Small intestine (tissue), 16 donors: ENCODE measurements at places on chromosomes 7 and 10. TPM values are rescaled to one million over a fixed set of nuclear protein-coding genes. Genes with fewer than 3 reads are reported as not detected.

- no peak for DNase-seq
Measured at GRCh38 chr7:112723416-112723815, 66.8 kb downstream of the TMEM168 start.

- DNase-seq = no peak
Measured at GRCh38 chr10:92737484-92737883, 47.7 kb downstream of the HHEX start.

The ITPRIP gene
- polyA plus RNA-seq = 3.7 TPM

- no peak for DNase-seq
Measured at GRCh38 chr7:120473352-120473751, 200.4 kb downstream of the KCND2 start.

- DNase-seq = no peak
Measured at GRCh38 chr7:37642028-37642540, 41.5 kb upstream of the GPR141 start.

DNA sequence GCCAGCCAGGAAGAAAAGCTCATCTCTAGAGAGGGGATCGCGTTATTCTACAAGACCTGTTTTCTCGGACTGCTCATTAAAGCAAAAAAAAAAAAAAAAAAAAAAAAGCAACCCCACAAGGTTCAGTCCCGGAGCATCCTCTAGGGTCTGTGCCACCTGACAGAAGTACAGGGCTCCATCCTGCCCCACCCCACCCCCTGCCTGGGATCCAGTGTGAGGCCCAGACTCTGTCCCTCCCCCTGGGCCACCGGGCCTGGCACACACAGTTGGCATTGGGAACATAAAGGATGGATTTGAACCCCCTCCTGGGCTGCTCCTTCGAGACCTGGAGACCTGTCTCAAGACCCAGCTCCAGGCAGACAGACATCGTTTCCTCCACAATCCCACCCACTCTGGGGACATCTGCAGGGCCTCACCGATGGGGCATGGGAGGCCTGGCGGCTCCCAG lies 688 bp downstream of the ORAI2 start:
- no peak for DNase-seq

DNA sequence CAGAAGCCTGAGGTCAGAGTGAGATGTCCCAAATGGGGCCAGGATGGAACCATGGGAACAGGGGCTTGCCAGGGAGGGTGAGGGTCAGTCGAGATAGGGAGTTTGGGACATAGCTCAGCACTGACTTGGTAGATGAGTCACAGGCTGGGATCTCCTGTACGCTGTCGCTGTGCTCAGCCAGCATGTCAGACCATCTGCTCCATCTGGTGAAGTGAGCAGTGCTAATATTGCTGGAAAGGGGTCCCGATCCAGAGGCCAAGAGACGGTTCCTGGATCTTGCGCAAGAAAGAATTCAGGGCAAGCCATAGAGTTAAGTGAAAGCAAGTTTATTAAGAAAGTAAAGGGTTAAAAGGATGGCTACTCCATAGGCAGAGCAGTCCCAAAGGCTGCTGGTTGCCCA lies 505.6 kb downstream of the GALNT17 start:
- no peak for DNase-seq

The GPR26 gene
- polyA plus RNA-seq = not detected

GRCh38 chr10:72567421-72567820 lies 58.5 kb downstream of the MICU1 start:
- DNase-seq = no peak

The UNCX gene
- polyA plus RNA-seq = not detected

DNA sequence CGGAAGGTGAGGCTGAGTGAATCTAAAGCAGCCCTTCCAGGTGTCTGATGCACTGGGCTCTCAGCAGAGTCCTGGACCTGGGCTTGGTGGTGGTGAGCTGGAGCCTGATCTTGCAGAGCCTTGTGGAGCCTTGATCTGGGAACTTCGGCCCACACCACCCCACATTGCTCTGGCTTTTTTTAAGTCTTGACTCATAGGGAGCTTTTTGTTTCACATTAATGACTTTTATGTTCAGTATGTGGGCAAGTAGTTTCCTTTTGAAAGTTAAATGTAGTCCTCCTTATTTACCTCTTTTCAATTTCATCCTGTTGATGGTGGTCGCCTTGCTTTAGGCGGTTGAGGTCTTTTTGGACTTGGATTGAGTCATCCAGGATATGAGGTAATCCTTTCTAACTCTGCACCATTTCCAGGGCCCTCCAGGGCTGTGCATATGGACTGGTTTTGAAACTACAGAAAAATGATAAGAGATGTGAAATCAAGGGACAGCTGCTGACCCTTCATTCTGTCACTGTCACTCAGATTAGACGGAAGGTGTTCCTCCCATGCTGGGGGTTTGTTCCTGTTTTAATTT lies 2.9 kb upstream of the NRAP start:
- DNase-seq = no peak

DNA sequence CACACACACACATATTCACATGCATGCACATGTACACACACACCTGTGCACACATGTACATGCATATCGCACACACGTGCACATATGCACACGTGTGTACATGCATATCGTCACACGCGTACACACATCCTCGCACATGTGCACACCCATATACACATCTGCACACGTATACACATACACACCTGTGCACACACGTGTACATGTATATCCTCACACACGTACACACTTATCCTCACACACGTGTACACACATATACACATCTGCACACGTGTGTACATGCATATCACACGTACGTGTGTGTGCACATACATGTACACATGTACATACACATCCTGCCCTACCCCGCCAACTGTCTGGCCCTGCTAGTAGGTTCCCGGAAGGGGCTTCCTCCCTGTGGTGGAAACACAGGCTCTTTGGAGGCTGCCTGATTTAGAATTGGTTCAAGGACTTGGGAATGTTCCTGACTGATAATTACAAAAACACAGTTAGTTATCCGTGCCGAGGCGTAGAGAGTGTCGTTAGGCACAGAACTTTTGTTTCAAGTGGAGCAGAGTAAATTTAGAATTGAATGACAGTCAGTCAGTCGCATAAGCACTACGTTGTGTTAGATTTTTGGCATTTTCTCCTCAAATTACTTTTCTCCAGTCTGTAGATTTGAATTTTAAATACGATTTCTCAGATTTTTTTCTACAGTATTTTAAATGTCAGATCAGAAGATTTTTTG lies 18.5 kb upstream of the PRKAR1B start:
- DNase-seq = no peak

DNA sequence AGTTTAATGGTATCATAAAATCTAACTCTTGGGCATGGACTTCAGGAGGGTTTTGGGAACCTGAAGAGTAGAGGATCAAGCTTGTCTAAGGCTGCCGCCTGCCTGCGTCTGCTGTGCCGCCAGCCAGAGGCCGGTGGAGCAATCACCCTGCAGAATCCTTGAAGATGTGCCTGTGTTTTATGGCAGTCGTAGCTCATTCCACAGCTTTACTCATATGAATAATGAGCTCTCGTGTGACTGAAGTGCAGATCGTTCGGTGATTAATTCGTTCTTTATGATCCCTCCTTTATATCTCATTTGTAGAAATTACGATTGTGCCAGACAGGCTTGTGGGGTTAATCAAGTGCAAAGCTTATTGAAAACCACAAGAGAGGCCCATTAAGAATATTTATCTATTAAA lies 100.8 kb downstream of the ACTR3B start:
- DNase-seq = peak; percentile 8

DNA sequence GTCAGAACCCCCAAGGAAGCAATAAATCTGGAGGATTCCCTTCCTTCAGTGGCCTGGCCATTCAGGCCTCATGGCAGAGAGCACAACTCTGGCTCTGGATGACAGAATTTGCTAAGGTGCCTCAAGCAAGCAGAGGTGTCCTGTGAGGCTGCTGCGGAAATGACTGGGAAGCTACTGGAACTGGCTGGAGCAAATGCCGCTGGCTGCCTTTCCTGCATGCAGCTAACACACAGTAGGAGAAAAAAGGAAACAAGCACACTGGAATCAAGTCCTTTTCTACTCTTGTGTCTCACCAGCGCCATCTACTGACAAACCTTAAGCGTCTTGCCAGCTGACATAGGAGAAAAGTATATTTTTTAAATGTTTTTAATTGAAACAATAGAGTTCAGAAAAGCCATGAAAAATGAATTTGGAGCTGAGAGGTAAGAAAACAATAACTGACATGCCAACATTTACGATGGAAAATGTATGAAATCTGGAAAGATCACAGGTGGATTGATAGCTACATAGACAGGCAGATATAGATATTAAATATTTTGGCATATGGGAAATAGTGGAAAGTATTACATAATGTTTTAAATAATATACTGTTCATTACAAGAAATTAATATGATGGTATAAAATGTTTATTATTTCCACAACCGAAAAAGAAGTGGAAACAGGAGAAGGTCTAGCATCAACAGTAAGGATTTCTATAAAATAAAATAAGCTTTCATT lies 951.6 kb downstream of the ANKRD7 start:
- DNase-seq = peak; percentile 53

DNA sequence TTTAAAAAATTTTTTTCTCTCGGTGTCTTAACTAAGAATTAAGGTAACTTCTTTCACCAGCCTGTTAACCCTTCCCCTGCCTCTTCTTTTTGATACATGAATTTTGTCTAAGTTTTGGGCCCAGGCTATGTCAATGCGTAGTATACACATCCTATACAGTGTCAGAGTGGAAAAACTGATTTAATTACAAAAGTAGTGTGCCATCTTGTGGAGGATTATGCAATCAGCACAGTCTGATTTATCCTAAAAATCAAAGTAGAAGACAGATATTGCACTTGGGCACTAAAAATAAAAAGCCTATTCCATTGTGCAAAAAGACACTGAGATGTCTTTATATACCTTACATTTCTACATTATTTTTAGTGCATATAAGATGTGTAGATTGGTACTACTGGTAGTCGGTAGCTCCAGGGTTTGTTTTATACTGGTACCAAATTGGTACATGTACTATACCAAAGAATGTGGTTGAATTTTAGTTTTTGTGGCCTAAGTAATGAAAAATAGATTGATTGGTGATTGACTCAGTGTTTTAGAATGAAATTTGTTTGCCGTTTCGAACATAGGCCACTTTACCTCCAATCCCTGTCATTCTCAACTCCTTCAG lies 96.6 kb downstream of the MKLN1 start:
- peak; percentile 45 for DNase-seq

GRCh38 chr10:87804939-87805569 lies 13.0 kb downstream of the ATAD1 start:
- no peak for DNase-seq

The AKR1E2 gene
- 0.89 TPM for polyA plus RNA-seq

DNA sequence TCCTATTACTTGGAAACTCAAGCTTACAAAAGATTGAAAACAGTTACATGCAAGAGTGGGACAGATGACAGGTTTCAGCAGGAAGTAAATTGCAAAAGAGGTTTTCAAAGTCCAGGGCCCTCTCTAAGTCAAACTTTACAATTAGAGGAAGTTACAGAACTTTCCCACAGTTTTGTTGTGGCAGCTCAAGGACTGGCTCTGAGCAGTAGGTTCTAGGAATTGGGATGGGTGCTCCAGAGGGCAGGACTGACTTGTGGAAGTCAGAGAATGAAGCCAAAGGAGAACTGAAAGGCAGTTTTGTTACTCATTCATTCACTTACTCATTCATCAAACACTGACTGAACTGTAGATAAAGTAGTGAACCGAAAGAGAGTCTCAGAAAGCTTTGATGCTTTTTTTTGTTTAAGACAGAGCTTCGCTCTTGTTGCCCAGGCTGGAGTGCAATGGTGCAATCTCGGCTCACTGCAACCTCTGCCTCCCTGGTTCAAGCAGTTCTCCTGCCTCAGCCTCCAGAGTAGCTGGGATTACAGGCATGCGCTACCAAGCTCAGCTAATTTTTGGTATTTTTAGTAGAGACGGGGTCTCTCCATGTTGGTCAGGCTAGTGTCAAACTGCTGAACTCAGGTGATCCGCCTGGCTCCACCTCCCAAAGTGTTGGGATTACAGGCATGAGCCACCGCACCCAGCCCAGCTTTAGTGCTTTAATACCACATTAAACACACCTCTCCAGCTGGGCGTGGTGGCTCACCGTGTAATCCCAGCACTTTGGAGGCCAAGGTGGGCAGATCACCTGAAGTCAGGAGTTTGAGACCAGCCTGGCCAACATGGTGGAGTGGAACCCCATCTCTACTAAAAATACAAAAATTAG lies 66.8 kb upstream of the CCNJ start:
- DNase-seq = no peak

GRCh38 chr7:44232901-44233715 lies 32.3 kb downstream of the YKT6 start:
- DNase-seq = no peak

The JAZF1 gene
- polyA plus RNA-seq = 3.6 TPM

GRCh38 chr7:78496096-78496630 lies 697.6 kb downstream of the PHTF2 start:
- no peak for DNase-seq

- DNase-seq = no peak
Measured at GRCh38 chr10:3955493-3955892, 170.5 kb upstream of the KLF6 start.

The GSDME gene
- 4.0 TPM for polyA plus RNA-seq

The CHN2 gene
- 22.3 TPM for polyA plus RNA-seq

DNA sequence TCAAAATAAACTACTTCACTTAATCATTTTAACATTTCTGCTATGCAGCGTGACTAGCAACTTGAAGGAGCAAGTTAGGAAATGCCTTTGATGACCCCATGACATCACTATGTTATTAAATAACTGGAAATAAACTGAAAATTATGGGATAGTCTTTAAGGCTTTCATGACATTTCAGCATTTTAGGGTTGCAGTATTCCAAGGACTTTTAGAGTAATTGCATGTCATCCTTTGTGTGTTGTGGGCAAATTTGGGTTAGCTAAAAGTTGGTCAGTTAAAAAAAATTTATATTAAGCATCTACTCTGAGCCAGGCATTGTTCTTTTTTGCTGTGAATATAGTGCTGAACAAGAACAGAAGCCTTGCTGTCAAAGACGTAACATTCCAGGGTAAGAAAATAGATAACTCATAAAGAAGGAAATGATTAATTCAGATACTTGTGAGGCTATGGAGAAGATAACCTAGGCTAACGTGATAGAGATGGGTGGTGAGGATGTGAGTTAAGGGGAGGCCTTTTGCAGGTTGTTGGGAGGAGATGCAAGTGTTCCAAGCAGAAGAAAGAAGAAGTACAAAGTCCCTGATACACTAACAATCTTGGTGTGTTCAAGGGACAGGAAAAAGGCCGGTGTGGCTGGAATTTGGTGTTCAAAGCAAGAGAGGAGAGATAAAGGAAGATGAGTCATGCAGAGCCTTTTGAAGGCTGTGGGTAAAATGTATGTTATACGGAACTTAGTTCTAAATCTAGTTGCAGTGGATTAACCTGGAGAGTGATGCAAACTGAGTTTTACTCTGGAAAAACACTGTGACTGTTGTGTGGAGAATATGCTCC lies 610.2 kb downstream of the AUTS2 start:
- peak; percentile 61 for DNase-seq

GRCh38 chr7:14759785-14760184 lies 142.8 kb downstream of the DGKB start:
- no peak for DNase-seq

The CFAP70 gene
- 6.7 TPM for polyA plus RNA-seq

The CLDN15 gene
- 315 TPM for polyA plus RNA-seq

GRCh38 chr10:14425034-14425433 lies 94.3 kb upstream of the FRMD4A start:
- no peak for DNase-seq

The RAB19 gene
- polyA plus RNA-seq = 2.2 TPM

The FAM25A gene
- polyA plus RNA-seq = not detected
